ENCODE measurements at places on chromosomes 1 and 21.

GRCh38 chr1:88802950-88803349 lies 88.4 kb downstream of the GTF2B start:
- DNase-seq = no peak

DNA sequence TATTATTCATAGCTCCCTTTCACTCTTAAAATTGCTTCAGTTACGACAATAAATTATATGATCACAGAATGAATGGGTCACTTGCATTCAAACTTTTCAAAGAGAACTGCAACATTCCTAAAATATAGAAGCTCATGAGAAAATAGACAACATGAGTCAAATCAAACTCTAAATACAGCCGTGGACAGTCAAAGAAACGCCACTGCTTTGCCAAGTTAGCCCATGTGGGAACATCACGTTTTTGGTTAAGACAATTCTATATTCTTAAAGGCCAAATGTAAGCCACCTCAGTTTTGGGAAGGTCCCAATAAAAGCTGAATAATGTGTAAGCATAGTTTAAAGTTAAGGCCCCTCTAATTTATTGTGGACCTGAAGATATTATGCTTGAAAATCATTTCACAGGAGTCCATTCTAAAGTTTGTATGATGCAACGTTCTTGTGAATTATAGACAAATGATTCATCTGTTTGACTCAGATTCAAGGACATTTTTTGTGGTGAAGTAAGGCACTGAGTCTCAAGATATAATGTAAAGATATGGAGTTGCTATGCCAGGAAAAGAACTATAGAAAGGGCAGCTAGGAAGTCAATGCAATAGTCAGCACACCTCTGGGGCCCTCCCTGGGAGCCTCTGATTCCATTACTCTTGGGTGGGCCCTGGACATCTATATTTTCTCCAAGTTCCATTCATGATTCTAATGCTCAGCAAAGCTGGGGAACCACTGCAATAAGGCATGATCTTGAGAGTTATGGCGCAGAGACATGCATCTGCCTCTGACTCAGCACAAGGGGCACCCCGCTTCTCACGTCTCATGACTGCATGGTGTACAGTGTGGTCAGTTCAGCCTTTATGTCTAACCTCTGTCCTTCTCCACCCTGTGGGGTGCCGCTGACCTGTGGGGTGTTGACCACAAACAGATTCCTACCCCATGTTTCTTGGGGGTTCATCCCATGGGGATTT lies 33.9 kb downstream of the ETS2 start:
- no peak for DNase-seq

GRCh38 chr21:45623436-45623835 lies 20.1 kb upstream of the PCBP3 start:
- DNase-seq = no peak

- DNase-seq = no peak
Measured at GRCh38 chr1:110235834-110236682, 25.9 kb downstream of the KCNC4 start.

- DNase-seq = no peak
Measured at GRCh38 chr1:61313906-61314422, 231.6 kb downstream of the NFIA start.

DNA sequence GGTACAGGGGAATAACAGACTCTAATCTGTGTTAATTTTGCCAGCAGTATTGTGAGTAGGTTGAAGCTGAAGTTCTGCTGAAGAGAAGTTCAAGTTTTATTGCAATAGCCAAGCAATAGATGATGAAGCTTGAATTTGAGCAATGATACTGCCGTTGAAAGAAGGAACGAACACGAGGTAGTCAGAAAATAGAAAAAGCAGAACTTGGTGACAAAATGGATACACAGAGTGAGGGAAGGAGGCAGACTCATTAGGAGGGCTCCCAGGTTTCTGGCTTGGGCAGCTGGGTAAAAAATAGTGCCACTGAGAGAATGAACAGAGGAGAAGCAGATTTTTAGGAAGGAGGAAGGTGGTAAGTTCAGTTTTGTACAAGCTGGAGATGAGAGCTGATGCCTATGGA lies 22.3 kb upstream of the AGO1 start:
- DNase-seq = no peak

DNA sequence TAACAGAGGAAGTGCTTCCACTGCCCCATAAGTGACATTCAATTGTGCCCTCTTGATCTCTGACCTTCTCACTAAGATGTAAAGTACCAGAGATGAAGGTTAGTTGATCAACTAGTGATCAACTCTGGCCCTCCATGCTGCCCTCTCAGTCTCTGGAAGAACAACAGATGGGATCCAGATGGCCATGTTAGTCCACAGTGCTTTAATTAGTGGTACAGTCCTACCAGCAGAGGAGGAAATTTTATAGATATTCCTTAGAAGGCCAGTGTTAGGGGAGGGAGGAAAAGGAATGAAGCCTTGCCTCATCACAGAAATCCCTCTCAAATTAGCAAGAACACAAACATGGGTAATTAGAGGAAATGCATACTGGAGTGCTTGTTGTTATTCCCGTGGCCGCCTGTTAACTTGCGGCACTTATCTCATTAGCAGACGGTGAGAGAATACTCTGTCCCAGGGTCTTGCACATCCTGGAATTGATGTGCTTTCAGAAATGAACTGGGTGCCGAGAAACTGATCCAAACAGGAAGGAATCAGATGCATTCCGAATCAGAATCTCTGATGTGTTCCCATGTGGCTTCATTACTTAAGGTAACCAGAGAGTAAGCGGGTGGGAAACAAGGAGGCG lies 91.1 kb upstream of the RGS4 start:
- DNase-seq = no peak

GRCh38 chr1:6414443-6414844 lies 5.3 kb downstream of the HES2 start:
- peak; percentile 57 for DNase-seq

GRCh38 chr1:28036431-28036830 lies 52.0 kb downstream of the EYA3 start:
- DNase-seq = no peak

DNA sequence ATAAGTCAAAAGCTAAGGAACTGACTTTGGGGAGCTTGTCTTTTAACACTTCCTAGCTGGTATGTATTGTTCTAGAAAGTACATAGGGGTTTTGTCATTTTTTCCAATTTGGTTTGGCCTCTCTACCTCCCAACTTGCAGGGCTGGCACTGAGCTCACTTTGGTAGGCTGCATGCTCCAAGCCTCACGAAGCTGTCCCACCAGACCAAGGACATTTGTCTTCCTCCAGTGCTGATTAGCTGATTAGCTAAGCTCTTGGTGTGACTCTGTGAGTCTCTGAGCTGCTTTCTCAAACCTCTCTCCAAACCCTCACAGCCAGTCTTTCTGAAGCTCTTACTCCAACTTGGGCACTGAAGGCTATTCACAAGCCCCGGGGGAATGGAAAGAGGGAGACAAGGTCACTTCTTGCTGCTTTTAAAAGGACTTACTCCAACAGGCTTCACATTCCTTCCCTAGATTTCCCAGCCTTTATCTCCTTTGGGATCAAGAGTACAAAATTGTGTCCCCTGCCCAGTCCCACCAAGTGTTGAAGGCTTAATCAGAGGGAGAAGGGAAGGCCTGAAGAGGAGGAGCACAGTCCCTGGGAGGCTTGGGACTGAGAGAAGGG lies 893 bp upstream of the CFAP45 start:
- DNase-seq = no peak

DNA sequence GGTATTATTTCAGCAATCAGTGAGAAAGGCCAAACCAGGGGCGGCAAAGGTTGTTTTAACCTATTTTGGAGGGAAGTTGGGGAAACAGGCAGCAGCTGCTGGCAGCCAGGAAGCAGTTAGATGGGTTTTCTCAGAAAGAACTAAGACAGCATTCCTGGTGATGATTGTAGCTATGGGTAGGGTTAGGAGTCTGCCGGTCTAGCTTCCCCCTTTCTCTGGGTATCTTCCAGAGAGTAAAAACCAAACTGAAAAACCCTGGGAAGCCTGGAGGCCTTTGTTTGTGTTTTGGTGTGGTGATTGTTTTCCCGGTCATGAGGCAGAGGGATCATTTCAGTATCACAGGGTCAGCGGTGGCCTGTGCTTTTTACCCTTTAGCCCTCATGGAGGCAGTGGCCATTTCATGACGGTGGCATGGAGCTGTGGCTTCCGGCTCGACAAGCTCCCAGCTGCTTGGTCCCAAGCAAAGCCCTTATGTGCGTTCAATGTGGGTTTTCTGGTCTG lies 19.5 kb upstream of the TNFRSF1B start:
- no peak for DNase-seq

DNA sequence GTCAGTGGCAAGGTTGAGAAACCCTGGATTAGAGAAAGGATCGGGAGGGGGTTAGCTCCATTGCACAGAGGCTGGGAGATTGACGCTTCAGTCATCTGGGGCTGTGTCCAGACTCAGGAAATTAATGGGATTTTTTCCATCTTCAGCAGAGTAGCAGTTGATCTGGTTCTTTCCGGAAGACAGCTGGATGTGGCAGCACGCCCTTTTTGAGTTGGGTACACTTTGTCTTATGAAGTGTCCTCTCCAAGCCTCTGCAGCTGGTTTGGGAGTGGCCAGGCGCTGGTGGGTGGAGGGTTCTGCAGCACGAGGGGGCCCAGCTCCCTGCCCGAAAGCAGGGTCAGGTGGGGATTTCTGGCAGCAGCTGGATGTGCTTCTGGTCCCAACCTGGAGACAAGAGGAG lies 95.1 kb downstream of the TAS1R2 start:
- DNase-seq = no peak

DNA sequence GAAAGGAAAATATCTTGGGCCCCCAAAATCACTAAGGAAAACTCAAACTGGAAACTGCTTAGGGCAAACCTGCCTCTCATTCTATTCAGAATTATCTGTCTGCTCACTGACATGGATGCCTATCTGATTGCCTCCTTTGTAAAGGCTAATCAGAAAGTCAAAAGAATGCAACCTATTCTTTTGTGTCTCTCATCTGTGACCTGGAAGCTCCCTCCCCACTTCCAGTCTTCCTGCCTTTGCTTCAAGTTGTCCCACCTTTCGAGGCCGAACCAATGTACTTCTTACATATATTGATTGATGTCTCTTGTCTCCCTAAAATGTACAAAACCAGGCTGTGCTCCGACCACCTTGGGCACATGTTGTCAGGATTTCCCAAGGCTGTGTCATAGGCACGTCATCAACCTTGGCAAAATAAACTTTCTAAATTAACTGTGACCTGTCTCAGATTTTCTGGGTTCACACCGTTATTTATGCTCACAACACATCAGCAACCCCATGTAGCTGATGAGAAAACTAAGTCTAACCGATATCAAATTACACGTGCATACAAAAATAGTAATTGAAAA lies 302.3 kb upstream of the NRIP1 start:
- DNase-seq = no peak

DNA sequence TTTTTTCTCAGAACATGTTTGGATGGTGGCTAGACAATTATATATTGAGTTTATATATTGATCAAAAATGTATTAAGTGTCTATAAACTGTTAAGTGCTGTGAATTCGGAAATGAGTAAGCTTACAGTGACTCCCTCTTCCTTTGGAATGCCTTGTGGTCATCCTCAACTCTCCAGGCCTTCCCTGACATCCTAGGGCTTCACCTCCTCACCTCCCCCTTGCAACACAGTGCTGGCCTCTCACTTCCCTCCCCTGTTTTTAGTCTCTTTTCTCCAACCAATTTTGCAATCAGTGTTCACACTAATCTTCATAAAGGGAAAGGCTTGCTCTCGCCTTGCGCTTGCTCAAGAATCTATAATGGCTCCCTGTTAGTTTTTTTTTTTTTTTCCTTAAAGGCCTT lies 95.1 kb upstream of the C1orf21 start:
- no peak for DNase-seq
